ENCODE measurements at places on chromosomes 6 and 20. TPM values are rescaled to one million over a fixed set of nuclear protein-coding genes. Genes with fewer than 3 reads are reported as not detected.

The C6orf163 gene
- total RNA-seq = 4.2 TPM

The MAS1 gene
- 0.02 TPM for total RNA-seq

The PAX1 gene
- total RNA-seq = not detected

The TCF15 gene
- total RNA-seq = not detected

The BEND6 gene
- total RNA-seq = not detected

The ACAT2 gene
- total RNA-seq = 88.7 TPM

The LGSN gene
- total RNA-seq = not detected

The RPS6KA2 gene
- 2.8 TPM for total RNA-seq

The CENPW gene
- total RNA-seq = 50.4 TPM

The CGA gene
- not detected for total RNA-seq

Measured in natural killer cell treated with Interleukin-12 subunit alpha and Interleukin-12 subunit beta and Interleukin-15 and Interleukin-18, amount 100 ng/mL, for 72 hours (primary cell).